HuH-7.5 (cell line): ENCODE measurements at places on chromosomes 2 and 18.

DNA sequence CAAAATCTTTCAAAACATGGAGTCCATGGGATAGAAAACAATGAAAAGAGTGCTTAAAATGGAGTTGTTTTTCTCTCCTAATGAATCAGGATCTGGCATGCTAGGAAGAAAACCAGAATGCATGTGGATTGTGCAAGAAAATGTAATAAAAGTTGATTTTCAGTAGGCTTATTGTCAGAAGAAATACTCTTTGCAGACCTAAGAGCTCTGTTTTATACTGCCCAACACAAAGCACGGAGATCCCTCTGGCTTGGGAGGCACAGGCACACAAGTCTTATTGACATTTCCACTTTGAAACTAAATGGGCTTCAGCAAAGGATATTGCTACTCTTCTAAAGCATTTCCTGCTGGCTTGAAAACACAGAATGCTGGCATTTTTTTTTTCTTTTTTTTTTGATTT is 15.5 kb upstream of the DAPL1 start:
- no peak for DNase-seq

DNA sequence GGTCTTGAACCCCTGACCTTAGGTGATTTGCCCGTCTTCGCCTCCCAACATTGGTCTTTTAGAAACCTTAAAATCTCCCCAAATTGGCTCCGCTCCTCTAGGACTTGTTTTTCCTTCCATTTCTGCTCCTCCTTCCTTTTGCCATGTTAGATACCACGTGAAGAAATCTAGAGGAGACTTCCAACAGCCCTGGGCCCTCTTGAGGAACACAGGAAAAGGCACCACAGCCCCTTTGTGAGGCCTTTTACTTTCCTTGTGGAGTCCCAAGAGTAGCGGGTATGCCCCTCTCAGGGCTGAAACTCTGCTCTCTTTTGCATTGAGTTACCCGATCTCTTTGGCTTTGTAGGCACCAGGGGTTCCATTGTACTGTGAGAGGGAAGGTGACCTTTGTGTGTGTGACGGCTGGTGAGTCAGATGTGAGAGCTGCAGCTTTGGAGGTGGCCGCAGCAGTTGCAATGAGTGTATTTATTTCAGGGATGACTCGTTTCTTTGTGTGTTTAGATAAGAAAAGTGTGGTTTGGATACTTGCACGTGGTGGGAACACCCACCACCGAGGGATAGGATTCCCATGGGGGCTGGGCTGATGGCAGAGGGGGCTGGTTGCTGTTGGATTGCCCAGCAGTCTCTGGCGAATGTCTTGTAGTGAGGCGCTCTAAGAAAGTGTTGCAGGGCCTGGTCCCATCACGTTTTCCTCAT is 218.4 kb upstream of the HS6ST1 start:
- DNase-seq: no peak

GRCh38 chr2:6219906-6220305 is 527.7 kb downstream of the SOX11 start:
- DNase-seq: no peak

GRCh38 chr2:165402162-165402561 is 67.3 kb upstream of the CSRNP3 start:
- DNase-seq: no peak

GRCh38 chr2:134201533-134201932 is 52.3 kb upstream of the MGAT5 start:
- DNase-seq: no peak

GRCh38 chr2:11387100-11387390 is 42.6 kb upstream of the ROCK2 start:
- no peak for DNase-seq

- DNase-seq: no peak
These were observed 33.0 kb upstream of the RPL37A start for GRCh38 chr2:216465579-216466195.

DNA sequence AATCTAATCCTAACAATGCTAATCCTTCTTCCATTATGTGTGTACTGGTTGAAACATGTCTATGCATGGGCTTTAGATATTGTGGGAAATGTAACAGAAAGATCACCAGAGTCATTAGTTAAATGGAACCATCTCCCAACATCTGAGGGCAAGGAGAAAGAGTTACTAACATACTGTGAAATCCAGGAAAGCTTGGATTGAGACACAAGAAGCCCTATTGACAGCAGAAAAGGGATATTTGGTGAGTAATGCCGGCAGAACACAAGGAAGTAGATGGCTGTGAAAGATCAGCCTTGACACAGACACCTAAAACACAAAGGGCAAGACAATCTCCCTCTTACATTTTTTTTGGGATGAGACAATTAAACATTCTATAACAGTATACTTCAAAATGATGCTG is 28.5 kb upstream of the LAMA1 start:
- DNase-seq: no peak

DNA sequence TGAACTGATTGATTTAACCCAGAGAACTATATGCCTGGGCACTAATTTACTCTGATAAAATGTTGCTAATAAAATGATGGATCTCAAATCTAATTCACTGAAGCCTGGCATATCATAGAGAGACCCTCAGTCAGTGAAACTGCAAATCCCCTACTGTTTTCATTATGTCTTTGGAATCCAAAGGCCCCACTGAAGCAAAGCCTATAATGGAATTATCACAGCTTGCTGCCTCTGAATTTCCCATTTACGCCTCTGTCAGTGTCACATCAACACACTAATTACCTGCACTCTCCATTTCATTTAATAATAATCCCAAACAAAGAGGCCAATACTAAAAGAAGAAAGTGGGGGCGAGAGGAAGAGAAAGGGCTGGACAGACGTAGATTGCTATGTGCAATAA is 470.9 kb downstream of the MBD2 start:
- no peak for DNase-seq

GRCh38 chr18:7926526-7926925 is 359.4 kb downstream of the PTPRM start:
- DNase-seq: peak; percentile 19

GRCh38 chr18:36364911-36365624 is 67.6 kb downstream of the FHOD3 start:
- DNase-seq: no peak

GRCh38 chr18:56823986-56824565 is 172.9 kb downstream of the WDR7 start:
- DNase-seq: no peak

- no peak for DNase-seq
These were observed 4.9 kb upstream of the PHLPP1 start for GRCh38 chr18:62710417-62710816.

DNA sequence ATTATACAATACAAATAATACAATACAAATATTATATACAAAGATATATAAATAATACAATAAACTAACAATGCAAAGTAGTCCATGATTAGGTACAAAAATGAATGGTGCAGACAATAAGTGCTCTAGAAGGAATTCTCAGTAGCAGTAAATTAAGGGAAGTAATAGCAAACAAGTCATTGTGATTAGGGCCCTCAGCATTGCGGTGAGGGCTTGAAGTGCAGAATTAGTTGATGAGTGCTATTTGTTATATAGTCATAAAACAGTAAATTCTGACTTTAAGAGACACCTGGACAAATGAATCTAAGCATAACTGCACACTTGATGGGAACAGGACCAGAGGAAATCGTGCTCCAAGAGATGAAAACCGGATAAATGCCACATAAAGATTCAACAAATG is 74.9 kb downstream of the ANKRD44 start:
- no peak for DNase-seq

GRCh38 chr2:159226608-159227385 is 59.7 kb downstream of the WDSUB1 start:
- no peak for DNase-seq

DNA sequence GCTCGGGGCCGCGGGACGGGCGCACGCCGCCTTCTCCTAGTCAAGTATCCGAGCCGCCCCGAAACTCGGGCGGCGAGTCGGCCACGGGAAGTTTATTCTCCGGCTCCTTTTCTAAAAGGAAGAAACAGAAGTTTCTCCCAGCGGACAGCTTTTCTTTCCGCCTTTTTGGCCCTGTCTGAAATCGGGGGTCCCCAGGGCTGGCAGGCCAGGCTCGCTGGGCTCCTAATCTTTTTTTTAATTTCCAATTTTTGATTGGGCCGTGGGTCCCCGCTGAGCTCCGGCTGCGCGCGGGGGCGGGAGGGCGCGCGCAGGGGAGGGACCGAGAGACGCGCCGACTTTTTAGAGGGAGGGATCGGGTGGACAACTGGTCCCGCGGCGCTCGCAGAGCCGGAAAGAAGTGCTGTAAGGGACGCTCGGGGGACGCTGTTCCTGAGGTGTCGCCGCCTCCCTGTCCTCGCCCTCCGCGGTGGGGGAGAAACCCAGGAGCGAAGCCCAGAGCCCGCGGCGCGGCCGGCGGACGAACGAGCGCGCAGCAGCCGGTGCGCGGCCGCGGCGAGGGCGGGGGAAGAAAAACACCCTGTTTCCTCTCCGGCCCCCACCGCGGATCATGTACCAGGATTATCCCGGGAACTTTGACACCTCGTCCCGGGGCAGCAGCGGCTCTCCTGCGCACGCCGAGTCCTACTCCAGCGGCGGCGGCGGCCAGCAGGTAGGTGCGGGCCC is 617 bp downstream of the FOSL2 start:
- DNase-seq: peak; percentile 43

GRCh38 chr18:25457601-25458000 is 105.6 kb upstream of the ZNF521 start:
- DNase-seq: no peak

- DNase-seq: no peak
These were observed 53.0 kb downstream of the ZC3H8 start for GRCh38 chr2:112201696-112202430.

GRCh38 chr18:75213611-75214331 is 3.2 kb downstream of the TSHZ1 start:
- DNase-seq: no peak

DNA sequence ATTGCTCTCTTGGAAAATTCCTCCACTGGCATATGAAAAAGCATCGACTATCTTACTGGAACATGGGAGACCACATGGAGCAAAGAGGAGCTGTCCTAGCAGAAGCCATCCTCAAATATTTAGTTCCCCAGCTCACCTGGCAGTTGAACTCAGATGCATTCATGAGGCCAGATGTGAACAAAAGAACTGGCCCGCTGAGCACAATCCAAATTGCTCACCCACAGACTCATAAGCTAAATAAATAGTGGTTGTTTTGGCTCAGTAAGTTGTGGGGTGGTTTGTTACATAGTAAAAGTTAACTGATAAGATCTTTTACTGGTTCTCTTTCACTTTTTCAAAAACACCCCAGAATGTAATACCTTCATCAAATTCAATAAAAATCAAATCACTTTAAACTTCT is 108.6 kb upstream of the CWC22 start:
- DNase-seq: no peak

GRCh38 chr2:161170958-161171932 is 11.0 kb downstream of the TANK start:
- no peak for DNase-seq

DNA sequence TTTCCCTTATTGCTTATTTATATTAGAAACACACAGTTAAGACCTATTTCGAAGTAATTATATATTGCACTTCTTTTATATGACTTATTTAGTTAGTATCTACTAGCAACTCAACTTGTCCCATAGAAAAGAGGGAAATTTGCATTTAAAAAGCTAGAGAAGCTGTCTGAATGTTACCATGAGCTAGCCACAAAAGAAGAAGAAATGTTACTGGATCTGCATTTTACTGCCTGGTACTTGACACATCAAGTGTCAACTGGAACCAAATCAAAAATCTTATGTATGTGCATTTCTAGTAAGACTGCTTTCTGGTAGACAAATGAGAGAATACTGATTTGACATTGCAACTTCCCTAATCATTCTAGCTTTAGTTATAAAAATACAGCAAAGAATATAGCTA is 424.6 kb upstream of the VRK2 start:
- DNase-seq: no peak

- no peak for DNase-seq
These were observed 78.1 kb upstream of the PDE1A start for GRCh38 chr2:182504903-182505302.

DNA sequence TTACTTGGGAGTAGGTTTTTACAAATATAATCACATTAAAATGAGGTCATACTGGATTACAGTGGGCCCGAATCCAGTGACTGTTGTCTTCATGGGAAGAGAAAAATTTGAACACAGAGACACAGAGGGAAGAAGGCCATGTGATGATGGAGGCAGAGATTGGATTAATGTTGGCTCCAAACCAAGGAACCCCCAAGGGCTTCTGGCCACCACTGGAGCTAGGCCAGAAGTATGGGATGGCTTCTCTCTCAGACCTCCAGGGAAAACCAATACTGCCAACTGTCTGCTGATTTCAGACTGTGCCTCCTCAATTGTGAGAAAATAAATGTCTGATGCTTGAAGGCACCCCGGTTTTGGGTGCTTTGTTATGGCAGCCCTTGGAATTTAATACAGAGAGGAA is 76.0 kb downstream of the ALPK2 start:
- DNase-seq: no peak

DNA sequence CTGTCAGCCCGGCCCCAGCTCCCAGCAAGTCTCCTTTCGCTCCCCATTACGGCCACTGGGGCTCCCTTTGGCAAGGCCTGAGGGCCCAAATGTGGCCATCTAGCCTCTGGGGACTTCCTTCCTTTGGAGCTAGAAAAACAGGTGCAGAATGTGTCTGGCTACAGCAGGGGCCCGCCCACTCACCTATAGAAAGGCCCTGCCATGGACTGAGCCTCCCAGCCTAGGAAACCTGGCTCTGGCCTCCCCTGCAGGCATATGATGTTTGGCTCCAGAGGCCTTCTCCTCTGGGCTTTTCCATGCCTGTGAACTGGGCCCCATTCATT is 55.3 kb upstream of the ALPP start:
- DNase-seq: no peak

DNA sequence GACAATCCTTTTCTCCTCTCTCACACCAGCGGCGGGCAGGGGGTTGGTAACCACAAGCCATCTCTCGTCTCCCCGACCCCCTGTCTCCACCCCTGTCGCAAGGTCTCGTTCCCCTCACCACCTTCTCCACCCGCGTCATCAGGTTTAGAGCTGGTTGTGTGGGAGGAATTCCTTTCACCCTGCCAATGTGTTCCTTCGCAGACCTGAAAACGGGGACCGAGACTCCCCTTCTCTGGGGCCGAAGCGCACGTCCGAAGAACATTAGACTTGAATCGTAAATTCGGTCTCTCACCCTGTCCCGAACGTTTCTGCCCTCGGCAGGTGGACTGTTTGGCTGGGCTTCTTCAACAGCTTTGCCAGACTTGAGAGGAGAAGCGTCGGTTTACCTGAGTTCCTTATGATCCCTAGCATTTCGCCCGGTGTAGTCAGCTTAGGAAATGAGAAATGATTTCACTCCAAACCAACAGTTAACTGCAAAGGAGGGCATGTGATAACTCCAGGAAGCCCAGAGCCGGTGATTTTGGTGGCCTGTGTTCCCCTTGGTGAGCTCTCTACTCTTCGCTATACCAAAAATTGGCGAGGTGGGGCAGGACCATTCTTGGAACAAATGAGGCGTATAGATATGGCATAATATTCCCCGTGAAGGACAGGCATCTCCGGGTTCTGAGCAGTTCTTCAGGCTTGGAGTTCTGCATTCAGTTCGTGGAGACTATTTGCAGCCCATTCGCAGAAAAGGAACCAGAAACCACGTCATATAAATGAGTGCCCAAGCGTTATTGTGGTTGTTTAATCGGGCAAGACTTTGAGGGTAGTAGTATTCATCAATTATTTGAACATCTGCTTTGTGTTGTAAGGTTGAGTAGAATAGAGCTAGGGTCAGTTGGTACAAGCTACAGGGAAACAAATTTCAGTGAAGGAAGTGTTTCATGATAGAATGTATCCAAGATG is 694 bp downstream of the CFAP36 start:
- no peak for DNase-seq
